ENCODE measurements at places on chromosomes 3 and 15. TPM values are rescaled to one million over a fixed set of nuclear protein-coding genes. Genes with fewer than 3 reads are reported as not detected.

MAN2C1 gene
- polyA plus RNA-seq: 46.8 TPM

WDR76 gene
- 0.74 TPM for polyA plus RNA-seq

TRIM71 gene
- polyA plus RNA-seq: not detected

EIF5A2 gene
- 1.4 TPM for polyA plus RNA-seq

EXD1 gene
- not detected for polyA plus RNA-seq

PPARG gene
- polyA plus RNA-seq: 21.9 TPM

CD86 gene
- 5.3 TPM for polyA plus RNA-seq

RGMA gene
- polyA plus RNA-seq: 4.1 TPM

SLC9A9 gene
- polyA plus RNA-seq: 4.2 TPM

RNF13 gene
- 35.0 TPM for polyA plus RNA-seq

ZNF501 gene
- 2.0 TPM for polyA plus RNA-seq

SAXO2 gene
- 2.1 TPM for polyA plus RNA-seq

GOLGA8T gene
- 0.10 TPM for polyA plus RNA-seq

RASL12 gene
- 1.4 TPM for polyA plus RNA-seq

LAMB2 gene
- 1,805 TPM for polyA plus RNA-seq

IP6K2 gene
- 182 TPM for polyA plus RNA-seq

USF3 gene
- polyA plus RNA-seq: 8.2 TPM

CEMIP gene
- 0.10 TPM for polyA plus RNA-seq

TMEM207 gene
- polyA plus RNA-seq: not detected

ISG20 gene
- 11.7 TPM for polyA plus RNA-seq

GP9 gene
- not detected for polyA plus RNA-seq

IL16 gene
- 3.7 TPM for polyA plus RNA-seq

STRIT1 gene
- not detected for polyA plus RNA-seq

RBP2 gene
- polyA plus RNA-seq: 0.71 TPM

CNTN4 gene
- 1.1 TPM for polyA plus RNA-seq

RBMS3 gene
- 8.7 TPM for polyA plus RNA-seq

LCTL gene
- polyA plus RNA-seq: 0.03 TPM

KIF7 gene
- polyA plus RNA-seq: 1.6 TPM

ETV5 gene
- polyA plus RNA-seq: 19.4 TPM

LSG1 gene
- 46.1 TPM for polyA plus RNA-seq

COMMD2 gene
- 4.4 TPM for polyA plus RNA-seq

ZPLD1 gene
- not detected for polyA plus RNA-seq

LIPH gene
- polyA plus RNA-seq: 0.40 TPM

GADL1 gene
- 0.07 TPM for polyA plus RNA-seq

SLC24A5 gene
- not detected for polyA plus RNA-seq

CHRM5 gene
- not detected for polyA plus RNA-seq

TTLL13 gene
- polyA plus RNA-seq: 1.9 TPM

MCTP2 gene
- polyA plus RNA-seq: 12.1 TPM

CCK gene
- 0.48 TPM for polyA plus RNA-seq

PLA2G4D gene
- 1.2 TPM for polyA plus RNA-seq

ADAMTSL3 gene
- 4.0 TPM for polyA plus RNA-seq

CLRN1 gene
- 6.1 TPM for polyA plus RNA-seq

BNC1 gene
- polyA plus RNA-seq: not detected

HRG gene
- not detected for polyA plus RNA-seq

POU1F1 gene
- polyA plus RNA-seq: not detected

GOLGA8K gene
- 0.22 TPM for polyA plus RNA-seq

KNG1 gene
- polyA plus RNA-seq: not detected

SLC38A3 gene
- polyA plus RNA-seq: 0.05 TPM

RASGRF1 gene
- 0.40 TPM for polyA plus RNA-seq

BCL2A1 gene
- polyA plus RNA-seq: 1.8 TPM
